T-cell (primary cell): ENCODE measurements at places on chromosomes 3 and 15.

GRCh38 chr3:14784087-14784681 is 34.6 kb upstream of the FGD5 start:
- DNase-seq = no peak

GRCh38 chr3:187382609-187383151 is 14.5 kb downstream of the RTP4 start:
- DNase-seq = no peak

GRCh38 chr3:2995195-2995594 is 115.0 kb downstream of the IL5RA start:
- DNase-seq = no peak

DNA sequence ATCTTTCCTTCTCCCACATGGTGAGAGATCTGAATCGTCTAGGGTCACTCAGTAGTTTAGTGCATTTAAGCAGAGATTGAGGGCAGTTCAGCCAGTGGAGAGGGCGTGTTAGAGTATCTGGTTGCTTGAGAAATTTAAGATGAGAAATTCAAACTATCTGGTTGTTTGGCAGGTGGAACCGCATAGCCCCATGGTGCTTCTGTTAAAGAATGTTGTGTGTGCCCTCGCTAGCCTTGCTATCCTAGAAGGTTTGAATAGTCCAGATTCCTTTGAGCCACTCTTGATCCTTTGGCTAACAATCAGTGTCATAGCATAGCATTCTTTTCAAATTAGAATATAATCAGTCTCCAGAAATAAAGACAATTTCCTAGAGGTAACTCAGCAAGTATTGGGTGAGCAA is 32.1 kb downstream of the ABHD17C start:
- no peak for DNase-seq

GRCh38 chr3:17707813-17708543 is 34.5 kb downstream of the TBC1D5 start:
- DNase-seq = no peak

DNA sequence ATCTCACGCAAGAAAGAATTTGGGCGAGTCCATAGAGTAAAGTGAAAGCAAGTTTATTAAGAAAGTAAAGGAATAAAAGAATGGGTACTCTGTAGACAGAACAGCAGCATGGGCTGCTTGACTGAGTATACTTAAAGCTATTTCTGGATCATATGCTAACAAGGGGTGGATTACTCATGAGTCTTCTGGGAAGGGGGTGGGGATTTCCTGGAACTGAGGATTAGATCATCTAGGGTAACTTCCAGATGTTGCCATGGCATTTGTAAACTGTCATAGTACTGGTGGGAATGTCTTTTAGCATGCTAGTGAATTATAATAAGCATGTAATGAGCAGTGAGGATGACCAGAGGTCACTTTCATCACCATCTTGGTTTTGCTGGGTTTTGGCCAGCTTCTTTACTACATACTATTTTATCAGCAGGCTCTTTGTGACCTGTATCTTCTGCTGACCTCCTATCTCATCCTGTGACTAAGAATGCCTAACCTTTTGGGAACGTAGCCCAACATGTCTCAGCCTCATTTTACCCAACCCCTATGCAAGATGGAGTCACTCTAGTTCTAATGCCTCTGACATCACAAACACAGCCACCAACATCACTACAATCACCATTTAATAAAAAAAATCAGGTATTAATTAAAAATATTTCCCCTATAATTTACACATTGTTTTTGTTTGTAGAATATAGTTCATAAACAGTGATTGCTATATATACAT is 890.7 kb upstream of the EPHA6 start:
- DNase-seq = no peak

- DNase-seq = peak; percentile 58
These were observed at the start of gene ZDHHC23 for GRCh38 chr3:113947372-113948014. Gene ZDHHC23, plus strand, starts transcription at chr3:113948013. Its CDS starts 790 bp downstream, at chr3:113948803.

DNA sequence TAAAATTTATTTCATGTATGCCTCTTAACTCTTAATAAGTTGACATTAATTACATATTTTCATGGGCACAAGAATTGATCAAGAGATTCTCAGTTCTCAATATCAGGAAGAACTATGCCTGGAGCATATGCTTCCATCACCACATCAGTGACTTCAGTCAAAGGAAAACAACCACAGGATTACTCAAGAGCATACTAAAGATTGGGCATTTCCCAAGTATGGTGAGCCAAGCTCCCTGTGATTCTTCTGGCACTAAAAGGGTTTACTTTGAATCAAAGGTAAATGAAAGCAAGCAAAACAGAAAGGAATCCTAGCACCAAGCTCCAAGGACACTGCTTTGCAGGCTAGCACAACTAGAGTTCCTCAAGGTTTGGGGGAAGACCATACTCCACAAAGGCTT is 44.6 kb downstream of the FMN1 start:
- DNase-seq = no peak

DNA sequence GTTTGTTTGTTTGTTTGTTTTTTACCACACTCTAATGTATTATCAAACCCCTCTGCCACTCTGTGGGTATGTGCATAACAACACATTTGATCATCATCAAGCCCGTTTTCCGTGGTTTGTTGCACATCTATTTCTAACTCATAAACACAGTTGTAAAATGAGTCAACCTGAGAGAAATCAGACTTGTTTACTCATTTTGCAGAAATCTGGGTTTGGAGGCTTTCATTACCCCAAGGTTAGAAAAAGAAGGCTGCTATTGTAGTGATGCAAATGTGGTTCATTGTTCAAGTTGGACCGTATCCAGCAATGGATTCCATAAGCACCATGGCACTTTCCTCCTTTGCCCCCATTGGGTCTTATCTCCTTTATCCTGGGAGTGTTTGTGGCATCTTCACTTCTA is 353.2 kb upstream of the SOX2 start:
- no peak for DNase-seq

GRCh38 chr15:100186960-100187359 is 154.8 kb downstream of the ADAMTS17 start:
- DNase-seq = no peak

GRCh38 chr3:197547306-197548011 is 8.3 kb downstream of the BDH1 start:
- DNase-seq = no peak

DNA sequence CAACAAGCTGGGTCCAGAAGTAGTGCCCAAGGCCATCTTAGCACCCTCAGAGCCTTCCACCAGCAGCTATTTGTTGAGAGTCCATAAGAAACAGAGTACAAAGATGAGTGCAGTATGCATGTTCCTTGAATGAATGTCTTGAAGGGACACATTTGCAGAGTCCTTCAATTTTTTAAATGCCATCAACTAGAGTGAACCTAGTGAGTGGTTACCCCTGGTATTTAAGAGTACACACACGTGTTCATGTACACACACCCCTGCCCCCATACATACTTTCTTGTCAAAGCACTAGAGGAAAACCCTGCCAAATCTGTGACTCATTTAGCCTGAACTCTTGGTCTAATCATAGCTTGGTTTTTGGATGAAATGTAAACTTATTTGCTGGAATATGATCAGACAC is 84.5 kb upstream of the GALNT15 start:
- DNase-seq = no peak

DNA sequence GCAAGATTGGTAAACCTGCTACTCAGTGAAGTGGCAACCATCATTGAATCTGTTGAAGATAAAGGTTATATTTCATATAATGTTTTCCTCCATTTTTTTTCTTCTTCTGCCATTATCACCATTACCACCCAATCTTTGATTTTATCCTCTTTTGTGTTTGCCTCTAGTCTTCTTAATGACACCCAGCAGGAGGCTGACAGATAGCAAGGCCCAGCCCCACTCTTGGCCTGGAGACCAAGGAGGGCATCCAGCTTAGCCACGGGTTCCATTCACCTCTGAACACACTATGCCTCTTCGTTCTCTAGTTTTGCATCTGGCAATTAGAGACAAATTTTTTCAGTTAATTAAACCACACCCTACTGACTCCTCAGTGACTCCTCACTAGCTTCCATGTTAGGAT is 129.7 kb downstream of the TPRG1 start:
- DNase-seq = no peak

DNA sequence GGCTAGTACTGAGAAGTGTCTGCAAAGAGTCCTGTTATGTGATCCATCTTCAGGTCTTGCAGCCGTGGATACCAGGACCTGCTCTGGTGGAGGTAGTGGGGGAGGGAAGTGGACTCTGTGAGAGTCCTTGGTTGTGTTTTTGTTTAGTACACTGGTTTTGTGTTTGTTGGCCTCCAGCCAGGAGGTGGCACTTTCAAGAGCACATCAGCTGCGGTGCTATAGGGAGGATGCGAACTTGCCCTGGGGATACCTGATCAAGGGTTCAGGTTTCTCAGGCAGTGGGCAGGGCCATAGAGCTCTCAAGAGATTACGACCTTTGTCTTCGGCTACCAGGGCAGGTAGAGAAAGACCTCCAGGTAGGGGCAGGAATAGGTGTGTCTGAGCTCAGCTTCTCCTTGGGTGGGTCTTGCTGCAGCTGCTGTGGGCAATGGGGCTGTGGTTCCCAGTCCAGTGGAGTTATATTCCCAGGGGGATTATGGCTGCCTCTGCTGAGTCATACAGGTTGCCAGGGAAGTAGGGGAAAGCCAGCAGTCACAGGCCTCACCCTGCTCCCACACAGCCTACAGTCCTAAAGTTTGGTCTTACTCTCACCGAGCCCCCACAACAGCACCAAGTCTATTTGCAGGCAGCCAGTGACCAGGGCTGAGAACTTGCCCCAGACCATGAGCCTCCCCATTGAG is 132.8 kb upstream of the NPHP3 start:
- DNase-seq = no peak

GRCh38 chr3:89314454-89315098 is 207.2 kb downstream of the EPHA3 start:
- DNase-seq = no peak

DNA sequence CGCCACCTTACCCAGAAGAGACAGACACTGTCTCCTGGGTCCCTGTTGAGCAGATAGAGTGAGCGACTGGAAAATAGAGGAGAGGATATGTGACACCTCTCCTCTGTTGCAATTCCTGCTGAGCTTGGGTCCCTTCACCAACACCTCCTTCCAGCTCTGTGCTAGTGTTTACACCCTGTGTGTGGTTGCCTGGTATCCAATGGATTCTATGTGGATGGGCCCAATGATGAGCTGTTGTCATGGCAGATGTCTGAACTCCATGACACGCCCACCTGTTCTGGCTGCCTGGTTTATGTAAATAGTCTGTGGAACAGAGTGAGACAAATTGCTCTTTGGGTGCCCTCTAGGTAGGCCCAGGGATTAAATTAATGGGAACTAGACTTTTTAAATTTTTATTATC is 23.7 kb downstream of the RBM5 start:
- DNase-seq = no peak

- DNase-seq = no peak
These were observed 16.8 kb downstream of the NR1D2 start for GRCh38 chr3:23961913-23962312.

- no peak for DNase-seq
These were observed 46.1 kb upstream of the MAP3K13 start for GRCh38 chr3:185316740-185317412.

- no peak for DNase-seq
These were observed 371.0 kb upstream of the GBE1 start for GRCh38 chr3:82132210-82133069.

- DNase-seq = no peak
These were observed 9.5 kb downstream of the ABCC5 start for GRCh38 chr3:184008161-184008560.

GRCh38 chr15:64903326-64903950 is 8.3 kb upstream of the ANKDD1A start:
- DNase-seq = no peak

DNA sequence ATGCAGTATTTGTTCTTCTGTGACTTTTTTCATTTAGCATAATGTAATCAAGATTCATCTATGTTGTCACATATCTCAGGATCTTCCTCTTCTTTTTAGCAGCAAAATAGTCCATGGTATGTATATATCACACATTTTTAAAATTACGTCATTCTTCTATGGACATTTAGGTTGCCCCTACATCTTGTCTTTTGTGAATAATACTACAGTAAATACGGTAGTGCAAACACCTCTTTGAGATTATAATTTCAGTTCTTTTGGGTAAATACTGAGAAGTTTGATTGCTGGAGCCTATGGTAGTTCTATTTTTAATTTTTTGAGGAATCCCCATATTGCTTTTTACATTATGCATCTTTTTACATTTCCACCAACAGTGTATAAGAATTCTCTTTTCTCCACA is 1174.9 kb downstream of the NSUN3 start:
- no peak for DNase-seq

GRCh38 chr3:124300416-124300815 is 308.5 kb upstream of the ROPN1 start:
- DNase-seq = no peak

DNA sequence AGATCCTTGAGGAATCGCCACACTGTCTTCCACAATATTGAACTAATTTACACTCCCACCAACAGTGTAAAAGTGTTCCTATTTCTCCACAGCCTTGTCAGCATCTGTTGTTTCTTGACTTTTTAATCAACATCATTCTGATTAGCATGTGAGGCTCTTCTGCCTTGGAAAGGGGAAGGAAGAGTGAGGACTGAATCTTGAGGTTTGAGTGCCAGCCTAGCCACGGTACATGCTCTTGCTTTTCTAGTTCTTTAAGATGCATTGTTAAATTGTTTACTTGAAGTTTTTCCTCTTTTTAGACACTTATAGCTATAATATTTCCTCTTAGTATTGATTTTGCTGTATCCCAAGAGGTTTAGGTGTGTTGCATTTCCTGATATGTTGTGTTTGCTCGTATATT is 596.1 kb downstream of the OTOL1 start:
- DNase-seq = no peak

DNA sequence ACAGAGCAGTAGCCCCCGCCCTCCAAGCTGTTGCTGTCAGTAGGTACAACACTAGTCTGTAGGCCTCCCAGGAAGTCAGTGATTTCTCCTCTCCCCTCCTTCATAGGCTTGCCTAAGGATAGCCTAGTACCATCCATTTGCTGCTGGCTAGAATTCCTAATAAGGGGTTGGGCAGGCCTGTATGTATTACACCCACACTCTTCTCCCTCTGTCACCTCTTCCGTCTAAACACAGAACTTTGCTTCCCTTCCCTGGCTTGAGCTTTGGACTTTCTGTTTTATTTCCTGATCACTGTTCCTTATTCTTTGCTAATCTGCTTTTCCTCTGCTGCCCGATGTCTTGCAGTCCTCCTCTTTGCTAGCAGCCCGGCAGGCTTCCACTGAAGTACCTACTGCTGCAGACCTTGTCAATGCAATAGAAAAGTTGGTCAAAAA is 93.4 kb upstream of the UMPS start:
- no peak for DNase-seq

- no peak for DNase-seq
These were observed 1.2 kb downstream of the CHMP2B start for GRCh38 chr3:87228316-87228715.

DNA sequence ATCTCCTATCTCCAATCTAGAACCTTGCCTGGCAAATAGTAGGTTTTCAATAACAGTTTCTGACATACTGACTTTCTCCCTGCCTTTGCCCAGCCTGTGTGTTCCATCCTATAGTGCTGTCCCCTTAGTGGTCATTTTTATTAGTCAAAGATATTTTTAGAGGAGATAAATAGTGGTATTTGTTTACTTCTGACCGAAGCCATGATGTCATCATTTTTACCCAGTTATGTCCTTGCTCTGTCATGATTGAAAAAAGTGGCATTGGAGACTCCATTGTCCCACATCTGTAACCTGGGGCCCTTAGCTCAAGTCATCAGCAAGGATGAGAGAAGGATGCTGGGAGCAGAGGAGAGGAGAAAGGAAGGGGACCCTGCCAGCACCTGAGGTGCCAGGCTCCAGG is 80.6 kb upstream of the ATP2B2 start:
- no peak for DNase-seq
